ENCODE measurements at places on chromosomes 1 and 21.

GRCh38 chr1:29461115-29461739, 224.9 kb downstream of the PTPRU start:
- DNase-seq = no peak

DNA sequence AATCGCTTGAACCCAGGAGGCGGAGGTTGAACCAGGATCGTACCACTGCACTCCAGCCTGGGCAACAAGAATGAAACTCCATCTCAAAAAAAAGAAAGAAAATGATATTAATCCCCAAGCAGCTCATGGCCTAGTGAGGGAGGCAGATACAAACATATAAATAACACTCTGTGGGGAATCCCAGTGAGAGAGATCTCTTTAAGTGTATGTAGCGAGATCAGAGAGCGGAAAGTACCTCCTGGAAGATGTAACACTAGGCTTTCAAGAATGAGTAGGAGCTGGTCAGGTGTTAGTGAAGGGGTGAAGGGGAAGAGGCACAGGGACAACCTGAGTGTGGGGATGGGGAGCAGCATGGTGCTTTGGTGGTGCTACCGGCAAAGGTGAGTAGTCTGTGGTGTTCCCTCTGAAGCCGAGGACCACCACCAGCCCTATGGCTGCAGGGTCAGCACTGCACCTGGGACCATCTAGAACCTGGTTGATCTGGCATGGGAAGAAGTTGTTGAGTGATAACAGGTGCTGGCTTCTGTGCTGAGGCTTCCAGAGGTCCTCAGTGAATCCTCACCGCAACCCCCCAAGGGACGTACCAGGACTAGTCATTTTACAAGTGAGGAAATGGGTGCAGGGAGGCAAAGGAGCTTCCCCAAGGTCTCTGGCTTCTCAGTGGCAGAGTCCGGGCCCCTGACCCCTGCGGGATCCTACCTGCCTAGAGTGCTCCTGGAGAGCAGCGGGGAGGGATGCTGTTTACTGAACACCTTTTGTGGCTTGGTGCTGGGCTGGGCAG, 367.6 kb upstream of the VAMP3 start:
- DNase-seq = no peak

GRCh38 chr21:38631676-38632075, 133.4 kb upstream of the ERG start:
- no peak for DNase-seq

GRCh38 chr1:68808351-68808750, 311.5 kb upstream of the DEPDC1 start:
- DNase-seq = no peak

GRCh38 chr1:13799502-13800283, 99.7 kb downstream of the PRDM2 start:
- no peak for DNase-seq

DNA sequence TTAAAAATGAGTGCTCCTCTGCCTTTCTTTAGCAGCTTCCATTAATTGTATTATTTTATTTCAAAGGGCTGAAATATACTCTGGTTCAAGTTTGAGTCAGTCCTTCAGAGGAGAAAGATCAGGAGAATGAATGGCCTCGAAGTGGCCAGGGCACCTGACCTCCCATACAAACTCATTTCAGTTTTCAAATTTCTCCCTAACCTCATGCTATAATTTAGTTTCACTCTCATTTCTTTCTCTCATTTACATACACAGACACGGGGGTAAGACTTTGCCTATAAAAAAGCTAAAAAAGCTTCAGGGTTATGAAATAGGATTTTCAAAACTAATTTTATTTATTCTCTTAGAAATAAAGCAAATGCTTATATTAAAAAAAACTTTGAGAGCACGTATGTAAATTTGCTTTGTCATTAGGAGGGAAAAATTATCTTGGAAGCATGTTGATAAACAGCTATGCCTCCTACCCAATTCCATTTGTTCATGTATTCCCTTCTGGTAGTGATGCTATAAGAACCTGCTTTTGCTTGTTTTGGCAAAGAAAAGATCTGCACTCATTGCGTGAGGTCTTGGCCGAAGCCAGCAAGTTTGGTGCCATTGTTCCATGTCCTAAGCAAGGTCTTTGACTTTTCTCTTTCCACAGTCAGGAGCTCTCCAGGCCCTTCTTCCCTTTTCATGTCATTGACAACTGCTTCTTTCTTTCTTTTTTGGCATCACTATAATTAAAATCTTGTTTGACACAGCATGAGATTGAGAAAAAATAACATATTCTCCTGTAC, 80.4 kb upstream of the LRRC53 start:
- DNase-seq = no peak

DNA sequence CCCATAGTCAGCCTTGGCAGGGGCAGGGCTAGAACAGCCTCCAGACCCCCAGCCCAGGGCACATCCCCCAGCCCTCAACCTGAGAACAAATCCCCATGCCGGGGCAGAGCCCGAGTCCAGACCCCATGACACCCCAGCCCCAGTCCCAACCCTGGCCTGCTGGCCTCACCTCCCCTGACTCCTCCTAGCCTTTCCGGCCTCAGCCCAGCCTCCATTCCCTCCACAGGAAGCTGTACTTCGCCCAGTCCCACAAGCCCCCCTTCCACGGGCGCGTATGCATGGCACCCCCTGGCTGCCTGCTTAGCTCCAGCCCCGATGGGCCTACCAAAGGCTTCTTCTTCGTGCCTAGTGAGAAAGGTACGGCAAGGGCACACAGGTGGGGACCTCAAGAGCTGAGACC, 50.4 kb downstream of the DISP3 start:
- DNase-seq = no peak

- no peak for DNase-seq
Measured at GRCh38 chr1:68273530-68273929, 41.2 kb upstream of the WLS start.

DNA sequence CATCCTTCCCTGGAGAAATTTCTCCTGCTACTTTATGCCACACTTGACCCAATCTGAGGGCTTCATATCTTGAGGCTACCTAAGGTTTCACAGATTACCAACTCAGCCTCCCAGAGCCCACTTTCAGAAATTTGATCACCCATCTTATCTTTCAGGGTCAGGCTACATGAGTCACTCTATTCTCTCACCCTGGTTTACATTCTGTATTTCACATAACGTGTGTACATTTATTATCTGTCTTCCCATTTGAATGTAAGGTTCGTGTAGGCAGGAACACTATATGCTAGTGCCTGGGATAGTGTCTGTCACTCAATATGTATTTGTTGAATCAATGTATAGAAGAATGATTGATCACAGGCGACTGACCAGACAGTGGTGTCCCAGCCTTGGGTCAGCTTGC, 124.8 kb downstream of the UBE2U start:
- DNase-seq = no peak

GRCh38 chr1:190416239-190416638, 61.4 kb downstream of the BRINP3 start:
- DNase-seq = no peak

DNA sequence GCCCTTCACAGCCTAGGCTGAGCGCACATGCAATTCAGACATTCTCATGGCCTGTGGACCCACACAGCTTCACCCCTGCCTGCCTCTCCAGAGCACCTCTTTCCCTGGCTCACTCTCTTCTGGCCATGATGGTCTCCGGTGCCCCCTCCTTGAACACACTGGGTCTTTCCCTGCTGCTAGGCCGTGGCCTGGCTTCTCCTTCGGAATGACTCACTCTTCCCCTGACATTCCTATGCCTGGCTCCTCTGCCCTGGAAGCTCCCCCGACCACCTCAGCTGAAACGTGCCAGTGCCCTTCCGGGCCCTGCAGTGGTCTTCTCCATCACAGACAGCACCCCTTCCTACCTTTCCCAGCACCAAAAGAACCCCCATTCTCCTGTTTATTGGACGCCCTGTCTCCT, 28.3 kb downstream of the EPHA8 start:
- no peak for DNase-seq

GRCh38 chr1:24541711-24542346, 14.1 kb upstream of the NCMAP start:
- no peak for DNase-seq

DNA sequence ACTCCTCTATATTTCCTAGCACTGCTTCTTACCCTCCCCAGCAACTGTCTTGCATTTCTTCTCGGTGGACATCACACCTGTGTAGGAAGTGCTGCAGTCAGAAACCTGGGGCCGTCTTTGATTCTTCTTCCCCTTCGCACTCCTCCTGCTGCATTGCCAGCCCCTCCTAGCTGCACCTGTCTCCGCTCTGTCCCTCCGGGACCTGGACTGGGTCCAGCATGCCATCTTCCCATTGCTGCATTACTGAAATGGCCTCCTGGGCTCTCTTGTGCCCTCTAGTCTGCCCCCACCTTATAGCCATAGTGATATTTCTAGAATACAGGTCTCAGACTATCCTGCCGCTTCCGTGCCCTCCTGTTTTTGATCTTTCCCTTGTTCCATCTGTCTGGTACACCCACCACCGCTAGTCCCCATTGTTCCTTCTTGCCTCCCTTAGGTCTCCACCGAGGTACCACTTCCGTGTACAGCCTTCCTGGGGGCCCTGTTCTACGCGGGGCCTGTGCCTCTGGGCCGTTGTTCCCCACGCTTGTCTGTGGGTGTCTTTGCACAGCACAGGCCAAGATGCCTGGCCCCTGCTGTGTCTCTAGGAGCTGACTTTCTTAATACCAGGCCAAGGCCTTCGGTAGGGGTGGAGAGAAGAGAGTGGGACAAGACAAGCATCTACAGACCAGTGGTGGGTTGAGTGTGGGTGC, 107.6 kb downstream of the GALNT2 start:
- DNase-seq = no peak

DNA sequence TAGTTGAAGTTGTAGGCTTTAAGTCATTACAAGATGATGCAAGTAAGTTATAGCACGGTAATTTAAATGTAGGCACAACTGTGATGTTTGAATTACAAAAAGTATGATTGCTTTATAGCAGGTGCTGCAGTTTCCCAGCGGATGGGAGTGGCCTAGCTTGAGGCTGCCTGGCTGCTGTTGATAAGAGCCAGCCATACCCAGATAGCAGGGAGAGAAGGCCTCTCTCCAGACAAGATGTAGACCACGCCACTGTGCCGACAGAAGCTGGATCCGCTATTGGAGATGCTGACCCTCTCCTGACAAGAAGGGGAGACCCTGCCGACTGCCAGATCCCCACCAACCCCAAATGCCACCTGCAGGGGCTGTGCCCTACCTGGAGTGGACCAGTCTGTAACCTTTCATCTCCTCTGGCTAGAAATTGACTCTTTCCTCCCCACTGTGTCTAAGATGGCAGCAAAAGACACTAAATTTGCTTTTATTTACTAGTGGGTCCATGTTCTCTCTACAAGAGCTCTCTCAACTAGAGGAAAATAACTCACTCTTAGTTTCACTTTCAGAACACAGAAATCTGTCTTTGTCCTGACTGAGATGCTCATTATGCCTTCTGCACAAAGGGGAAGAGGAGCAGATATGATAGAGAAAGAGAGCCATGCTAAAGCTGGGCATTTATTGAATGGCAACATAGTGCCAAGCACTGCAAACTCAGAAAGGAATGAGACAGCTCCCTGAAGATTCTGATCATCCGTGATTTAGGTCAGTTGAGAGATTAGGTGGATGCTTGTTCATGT, 127.9 kb downstream of the URB2 start:
- DNase-seq = no peak
